ENCODE measurements at places on chromosomes 6 and 20. TPM values are rescaled to one million over a fixed set of nuclear protein-coding genes. Genes with fewer than 3 reads are reported as not detected.

The TULP4 gene
- polyA plus RNA-seq: 16.9 TPM

DNA sequence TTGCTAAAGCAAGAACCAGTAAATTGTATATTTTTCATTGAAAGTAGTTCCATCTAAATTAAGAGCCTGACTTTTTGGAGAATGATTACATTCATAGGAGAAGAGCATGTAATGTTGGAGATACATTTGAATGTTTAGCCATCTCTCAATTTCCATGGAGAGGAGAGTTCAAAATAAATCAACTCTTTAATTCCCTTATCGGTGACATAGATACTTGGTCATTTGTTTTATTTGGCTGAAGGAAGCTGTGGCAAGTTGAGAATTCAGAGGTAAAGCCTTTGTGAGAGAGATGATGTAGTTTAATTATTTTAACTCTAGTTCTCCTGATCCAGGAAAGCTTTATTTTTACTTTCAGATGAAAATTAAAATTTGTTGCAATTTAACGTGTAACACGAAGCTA lies 22.3 kb downstream of the QKI start:
- no peak for DNase-seq

DNA sequence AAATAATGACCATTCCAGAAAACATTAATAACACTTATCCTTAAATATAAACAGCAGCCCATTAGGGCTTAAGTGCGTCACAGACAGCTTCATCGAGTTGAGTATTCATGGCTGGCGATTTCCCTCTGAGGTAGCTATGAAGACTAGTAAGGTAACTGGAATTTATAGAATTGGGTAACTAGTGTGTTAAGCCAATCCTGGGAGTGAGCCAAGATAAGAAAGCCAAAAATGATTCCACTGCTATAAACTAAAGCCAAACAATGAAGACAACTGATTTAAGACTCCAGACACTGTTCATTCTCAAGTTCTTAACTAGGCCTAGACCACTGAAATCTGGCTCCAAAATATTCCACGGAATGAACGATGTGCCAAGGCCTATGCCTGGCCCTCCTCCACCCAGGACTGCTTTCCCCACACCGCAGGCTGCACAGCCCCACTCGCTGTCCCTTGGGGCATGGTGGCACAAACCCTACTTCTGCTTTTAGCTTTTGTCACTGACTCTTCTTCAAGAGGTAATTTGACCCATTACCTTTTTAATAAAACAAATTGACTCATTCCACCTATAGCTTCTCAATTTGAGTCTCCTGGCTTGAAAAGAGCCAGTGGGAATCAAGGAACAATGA lies 66.0 kb downstream of the BLOC1S5 start:
- DNase-seq: no peak

The HLA-DPB1 gene
- polyA plus RNA-seq: 20.2 TPM

DNA sequence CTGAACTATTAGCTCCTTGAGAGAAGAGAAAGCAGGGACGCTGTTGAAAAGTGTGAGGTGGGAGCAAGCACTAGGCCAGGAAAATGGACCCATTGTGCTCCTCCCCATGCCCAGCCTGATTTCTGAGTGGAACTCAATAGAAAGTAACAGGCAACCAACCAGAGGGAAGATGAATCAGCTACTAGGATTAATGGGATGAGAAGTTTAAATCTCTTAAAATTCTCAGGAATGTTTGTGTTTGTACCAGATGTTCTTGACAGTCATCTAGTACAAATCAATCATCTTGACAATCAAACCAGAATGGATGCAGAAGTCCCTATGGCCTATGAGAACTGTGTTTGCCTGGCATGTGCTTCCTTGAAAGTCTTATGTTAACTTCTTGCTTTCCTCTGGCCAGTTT lies 48.9 kb downstream of the HDDC2 start:
- no peak for DNase-seq

GRCh38 chr20:3072530-3073250 lies 1.3 kb downstream of the OXT start:
- no peak for DNase-seq

The ZSCAN16 gene
- 12.1 TPM for polyA plus RNA-seq

- no peak for DNase-seq
Observed at GRCh38 chr6:138510093-138510492, 10.8 kb upstream of the NHSL1 start.

The SYTL3 gene
- polyA plus RNA-seq: 8.7 TPM

GRCh38 chr6:39566456-39566855 lies 158.8 kb downstream of the KIF6 start:
- DNase-seq: no peak

GRCh38 chr6:142732790-142733189 lies 212.2 kb downstream of the HIVEP2 start:
- no peak for DNase-seq

- DNase-seq: peak; percentile 61
Observed at GRCh38 chr6:150800674-150801314, 64.7 kb upstream of the MTHFD1L start.

- no peak for DNase-seq
Observed at GRCh38 chr6:170131351-170131750, 159.5 kb downstream of the DLL1 start.

DNA sequence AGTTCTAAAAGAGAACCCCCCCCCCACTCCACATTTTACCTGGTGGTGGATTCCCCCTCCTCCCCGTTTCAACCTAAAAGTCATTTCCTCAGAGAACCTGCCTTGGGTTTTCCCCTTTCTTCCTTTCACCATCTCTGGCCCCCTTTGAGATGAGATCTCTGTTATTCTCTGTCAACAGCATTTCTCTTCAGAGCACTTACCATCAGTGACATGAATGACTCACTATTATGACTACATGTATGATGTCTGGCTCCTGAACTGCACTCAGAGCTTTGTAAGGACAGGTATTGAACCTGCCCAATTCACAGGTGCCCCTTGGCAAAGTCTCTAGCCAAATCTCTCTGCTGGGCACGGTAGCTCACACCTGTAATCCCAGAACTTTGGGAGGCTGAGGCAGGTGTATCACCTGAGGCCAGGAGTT lies 61.4 kb upstream of the JARID2 start:
- DNase-seq: no peak

The TRIM40 gene
- 0.12 TPM for polyA plus RNA-seq

- no peak for DNase-seq
Observed at GRCh38 chr20:33062105-33062824, 8.6 kb downstream of the BPIFB3 start.

DNA sequence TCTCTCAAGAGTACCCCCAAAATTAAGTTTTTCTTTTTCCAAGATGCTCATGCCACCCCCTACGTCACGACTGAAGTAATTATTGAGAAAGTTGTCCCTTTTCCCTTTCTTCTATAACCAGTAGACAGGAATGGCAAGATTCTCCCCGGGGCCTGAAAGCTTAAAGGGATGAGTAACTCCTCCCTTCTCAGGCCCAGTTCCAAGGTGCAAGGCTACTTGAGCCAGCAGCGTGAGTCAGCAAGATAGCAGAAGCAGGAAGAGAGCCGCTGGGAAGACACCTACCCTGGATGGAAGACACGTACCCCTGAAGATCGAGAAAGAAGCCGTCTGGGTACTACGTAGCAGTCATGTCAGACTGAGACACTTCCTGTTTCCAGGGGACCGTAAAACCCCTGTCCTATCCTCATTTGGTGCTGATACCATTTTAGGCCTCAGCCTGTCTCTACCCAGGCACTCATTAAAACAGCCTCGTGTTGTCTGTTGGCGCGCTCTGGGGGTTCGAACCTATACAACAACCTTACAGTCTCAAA lies 241.0 kb downstream of the ADGRG6 start:
- no peak for DNase-seq

The RSPH9 gene
- 3.4 TPM for polyA plus RNA-seq

- DNase-seq: no peak
Observed at GRCh38 chr6:101803136-101803535, 409.6 kb downstream of the GRIK2 start.

GRCh38 chr6:134251320-134251719 lies 66.6 kb downstream of the SGK1 start:
- DNase-seq: no peak

GRCh38 chr6:10425975-10426780 lies 11.3 kb upstream of the TFAP2A start:
- no peak for DNase-seq

GRCh38 chr6:67345946-67346345 lies 1289.1 kb upstream of the ADGRB3 start:
- DNase-seq: no peak

The DEFB113 gene
- polyA plus RNA-seq: not detected

DNA sequence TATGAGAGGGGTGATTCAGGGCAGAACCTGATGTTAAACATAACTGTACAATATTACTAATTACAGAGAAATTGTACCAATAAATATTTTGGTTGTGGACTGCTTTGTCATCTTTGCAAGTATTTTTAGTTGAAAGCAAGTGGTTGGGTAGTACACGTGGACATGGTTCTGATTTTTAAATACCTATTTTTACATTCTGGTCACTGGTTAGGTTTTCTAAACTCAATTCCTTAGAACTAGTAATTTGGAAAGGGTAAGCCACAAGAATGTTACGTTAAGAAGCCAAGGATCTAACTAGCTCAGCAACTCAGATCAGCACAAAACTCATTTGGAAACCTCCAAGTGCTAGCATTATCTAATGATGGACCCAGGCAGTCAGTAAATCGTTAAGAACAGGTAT lies 2.7 kb downstream of the EPB41L2 start:
- no peak for DNase-seq

DNA sequence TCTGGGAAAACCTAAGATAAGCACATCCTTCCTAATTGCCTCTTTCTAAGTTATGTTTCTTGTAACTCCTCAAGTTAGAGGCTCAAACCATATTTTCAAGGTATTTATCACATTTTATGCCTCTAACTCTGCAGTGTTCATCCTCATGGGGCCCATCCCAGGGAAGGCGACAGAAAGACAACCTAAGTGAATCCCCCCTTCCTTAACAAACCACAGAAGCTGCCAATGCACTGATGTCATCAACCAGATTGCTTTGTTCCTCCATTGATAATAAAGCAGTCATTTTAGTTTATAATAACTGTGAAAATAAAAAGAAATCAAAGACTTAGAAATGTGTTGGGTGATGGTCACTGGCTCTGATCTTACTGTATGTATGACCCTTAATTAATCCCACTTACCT lies 119.5 kb upstream of the TCF21 start:
- no peak for DNase-seq

GRCh38 chr20:33710681-33711445 lies 9.2 kb downstream of the PXMP4 start:
- DNase-seq: no peak

GRCh38 chr6:130879826-130880225 lies 52.6 kb downstream of the SMLR1 start:
- no peak for DNase-seq

- DNase-seq: no peak
Observed at GRCh38 chr6:169513478-169514193, 188.2 kb downstream of the WDR27 start.

- DNase-seq: no peak
Observed at GRCh38 chr20:64038224-64038564, 2.2 kb downstream of the C20orf204 start.

GRCh38 chr20:23094213-23094896 lies 8.2 kb upstream of the CD93 start:
- no peak for DNase-seq

The MAK gene
- 3.2 TPM for polyA plus RNA-seq

DNA sequence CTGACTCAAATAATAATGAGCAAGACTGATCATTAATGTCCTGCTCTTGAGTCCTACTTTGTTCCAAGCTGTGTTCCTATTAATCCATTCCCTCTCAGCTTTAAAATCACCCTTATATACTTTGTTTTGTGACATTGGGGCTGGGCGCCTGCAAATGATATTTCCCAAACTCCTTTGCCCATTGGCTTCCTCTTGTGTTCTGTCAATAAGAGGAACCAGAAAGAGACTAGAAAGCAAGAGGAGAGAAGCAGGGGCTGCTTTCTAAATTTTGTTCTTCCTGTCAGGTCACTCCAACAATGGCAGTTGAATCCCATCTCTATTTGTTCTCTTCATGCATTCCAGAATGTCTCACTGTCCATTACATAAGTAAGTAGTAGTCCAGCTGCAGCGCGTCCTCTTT lies 21.6 kb upstream of the TRIM27 start:
- no peak for DNase-seq

DNA sequence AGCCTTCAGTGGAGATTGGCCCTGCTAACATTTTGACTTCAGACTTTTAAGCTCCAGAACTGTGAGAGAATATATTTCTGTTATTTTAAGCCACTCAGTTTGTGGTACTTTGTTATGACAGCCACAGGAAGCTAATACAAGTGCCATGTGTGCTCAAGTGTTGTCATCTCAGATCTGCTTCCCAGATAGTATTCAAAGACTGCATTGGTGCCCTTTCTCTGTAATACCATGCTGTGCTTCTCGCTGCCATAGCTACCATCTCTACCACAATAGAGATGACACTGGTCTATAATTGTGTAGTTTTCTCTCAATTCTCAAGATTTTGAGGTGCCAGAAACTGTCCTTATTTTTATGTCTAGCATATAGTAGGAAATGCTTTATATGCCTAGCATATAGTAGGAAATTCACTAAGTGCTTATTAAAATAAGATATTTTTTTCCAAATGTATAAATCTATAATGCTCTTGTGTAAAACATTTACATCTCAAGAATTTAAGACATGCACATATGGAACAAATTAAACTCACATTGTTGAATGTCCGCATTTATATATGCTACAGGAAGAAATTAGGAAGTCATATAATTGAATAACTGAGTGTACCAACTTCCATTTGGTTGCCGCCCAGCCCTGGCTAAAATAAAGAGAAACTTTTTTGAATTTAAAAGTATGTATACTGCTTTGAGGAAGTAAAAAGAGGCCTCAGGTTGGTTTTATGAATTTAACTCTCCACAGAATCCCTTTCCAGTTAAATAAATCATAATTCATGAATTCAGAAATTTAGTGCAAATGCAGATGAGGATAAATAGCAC lies 77.6 kb downstream of the TPBG start:
- DNase-seq: no peak

- peak; percentile 75 for DNase-seq
Observed at GRCh38 chr6:158536084-158536890, 23.6 kb upstream of the TMEM181 start.

DNA sequence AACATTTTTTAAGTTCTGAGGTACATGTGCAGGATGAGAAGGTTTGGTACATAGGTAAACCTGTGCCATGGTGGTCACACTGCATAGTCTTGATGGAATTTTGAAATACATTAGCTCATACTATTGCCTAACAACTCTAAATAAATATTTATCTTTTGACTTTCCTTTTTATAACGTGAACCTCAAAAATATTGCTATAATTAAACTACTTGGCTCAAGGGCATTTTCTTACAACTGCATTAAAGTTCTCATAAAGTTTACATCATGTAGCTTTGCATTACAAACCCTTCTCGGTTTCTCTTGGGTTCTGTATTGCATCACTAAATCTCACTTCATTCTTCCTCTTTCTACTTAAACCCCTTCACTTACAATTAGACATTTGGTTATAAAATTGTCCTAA lies 636.0 kb upstream of the PTCHD4 start:
- DNase-seq: peak; percentile 67

GRCh38 chr6:27687154-27688013 lies 214.5 kb upstream of the ZNF184 start:
- no peak for DNase-seq

DNA sequence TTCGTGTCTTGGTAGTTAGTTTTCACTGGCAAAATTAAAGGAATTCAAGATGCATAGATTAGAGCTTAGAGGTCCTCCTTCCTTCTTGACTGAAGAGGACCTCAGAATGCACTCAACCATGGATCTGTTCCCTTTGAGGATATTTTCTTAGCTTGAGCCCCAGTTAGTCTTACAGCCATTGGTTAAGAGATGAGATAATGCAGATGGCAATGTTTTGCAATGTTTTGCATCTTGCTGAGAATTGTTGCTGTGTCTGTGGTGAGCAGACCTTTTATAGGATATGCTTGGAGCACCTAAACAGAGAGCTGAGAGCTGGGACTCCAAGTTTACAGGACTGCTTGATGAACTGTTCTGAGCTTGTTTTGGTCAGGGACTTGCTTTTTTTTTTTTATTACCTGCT lies 107.5 kb downstream of the TMEM170B start:
- DNase-seq: no peak

The PNPLA1 gene
- 0.20 TPM for polyA plus RNA-seq

- peak; percentile 32 for DNase-seq
Observed at GRCh38 chr6:143457563-143458359, 7.2 kb downstream of the PEX3 start.

All from right lung (tissue), 10 donors.